ENCODE measurements at places on chromosomes 1 and 21.

DNA sequence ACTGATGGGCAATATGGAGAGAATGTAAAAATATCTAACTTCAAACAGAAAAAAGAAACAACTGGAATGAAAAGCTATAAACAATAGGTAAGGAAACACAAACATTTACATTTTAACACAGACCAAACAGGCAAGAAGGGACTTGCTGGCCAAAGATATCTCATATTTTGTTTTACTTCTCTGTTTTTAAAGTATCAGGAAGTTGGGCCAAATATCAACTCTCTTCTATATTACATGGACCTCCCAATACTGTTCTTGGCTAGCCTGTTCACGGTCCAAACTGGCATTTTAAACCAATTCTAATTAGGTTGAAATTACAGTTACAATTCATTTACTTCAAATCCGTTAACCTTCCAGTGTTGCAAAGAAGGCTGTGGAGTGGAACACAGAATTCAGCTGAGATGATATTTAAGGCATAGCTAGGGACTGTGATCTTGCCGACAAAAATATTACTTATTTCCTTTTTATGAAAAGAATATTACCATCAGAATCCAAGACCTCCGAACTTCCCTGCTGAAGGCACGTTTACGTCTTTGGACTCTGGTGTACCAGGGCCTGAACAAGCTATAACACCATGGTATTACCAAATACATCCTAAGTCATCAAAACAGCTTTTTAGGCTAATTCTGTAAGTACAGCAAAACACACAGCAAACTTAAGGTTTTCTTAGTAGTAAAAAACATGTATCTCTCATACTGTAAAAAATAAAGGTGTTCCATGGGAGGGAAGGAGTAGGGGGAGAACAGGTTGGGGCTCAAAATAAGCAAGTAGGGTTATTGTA, 165.4 kb downstream of the RUNX1 start:
- DNase-seq: no peak

- no peak for DNase-seq
Measured at GRCh38 chr1:202710070-202711045, at the start of gene SYT2. Gene SYT2 (minus strand): TSS chr1:202710454. CDS start chr1:202605772, 104,682 bp downstream.

- no peak for DNase-seq
Measured at GRCh38 chr1:116334015-116334547, 39.0 kb upstream of the ATP1A1 start.

DNA sequence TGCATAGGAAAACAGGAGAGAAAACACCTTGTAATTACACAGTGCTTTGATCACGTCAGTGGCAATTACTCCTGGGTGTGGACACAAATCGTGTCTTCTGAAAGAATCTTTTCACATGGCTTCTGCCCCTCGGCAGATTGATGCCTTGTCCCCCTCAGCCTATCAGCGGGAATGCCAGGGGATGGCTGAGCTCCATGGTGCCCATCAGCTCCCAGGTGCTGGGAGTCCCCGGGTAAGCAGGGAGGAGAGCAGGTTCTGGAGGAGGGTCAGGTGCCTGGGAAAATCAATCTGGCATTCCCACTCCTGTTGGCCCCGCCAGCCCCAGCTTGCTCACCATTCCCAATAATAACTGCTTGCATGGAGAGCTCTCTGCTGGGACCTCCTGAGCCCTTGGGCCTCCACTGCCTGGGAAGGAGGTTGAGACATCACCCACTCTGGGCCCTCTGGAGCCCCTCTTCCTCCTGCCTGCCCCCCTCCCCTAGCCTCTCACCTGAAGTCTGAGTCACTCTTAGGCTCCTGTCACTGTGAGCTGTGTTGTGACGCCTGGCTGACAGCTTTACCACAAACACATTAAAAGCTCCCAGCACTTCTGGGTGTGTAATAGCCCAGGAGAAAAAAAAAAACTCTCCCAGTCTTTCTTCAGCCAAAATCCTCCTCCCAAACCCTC, 4.9 kb downstream of the CAMK2N1 start:
- no peak for DNase-seq

DNA sequence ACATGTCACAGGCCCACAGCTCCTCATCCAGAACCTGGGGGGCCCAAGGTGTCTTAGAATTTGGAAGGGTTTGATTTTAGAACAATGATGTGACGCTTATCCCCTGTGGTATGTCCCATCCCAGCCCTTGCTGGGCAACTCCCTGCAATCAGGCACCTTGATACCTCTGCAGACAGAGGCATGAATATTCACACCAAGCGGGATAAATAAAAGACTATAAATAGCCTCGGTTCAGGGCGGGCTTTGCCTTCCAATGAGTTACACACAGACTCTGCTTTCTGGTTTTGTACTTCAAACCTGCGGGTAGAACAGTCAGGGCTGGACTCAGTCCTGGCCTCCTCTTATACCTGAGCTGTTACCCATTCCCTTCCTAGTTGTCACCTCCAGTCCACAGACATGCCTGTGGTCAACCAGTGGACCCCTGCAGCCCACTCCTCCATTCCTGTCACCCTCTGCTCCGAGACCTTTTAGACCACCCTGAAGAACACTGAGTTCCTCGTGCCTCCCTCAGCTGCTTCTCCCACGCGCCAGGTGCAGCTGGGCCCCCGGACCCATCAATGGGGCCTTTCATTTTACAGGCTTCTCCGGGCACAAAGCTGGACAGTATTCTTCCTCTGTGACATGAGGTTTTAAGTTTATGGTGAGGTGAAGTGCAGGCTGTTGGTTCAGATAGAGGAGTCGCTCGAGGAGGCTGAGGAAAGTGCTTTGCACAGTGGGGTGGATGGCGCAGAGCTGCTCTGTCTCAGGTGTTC, 120.1 kb upstream of the TNR start:
- DNase-seq: no peak

- no peak for DNase-seq
Measured at GRCh38 chr1:23431431-23431830, 6.9 kb upstream of the TCEA3 start.

DNA sequence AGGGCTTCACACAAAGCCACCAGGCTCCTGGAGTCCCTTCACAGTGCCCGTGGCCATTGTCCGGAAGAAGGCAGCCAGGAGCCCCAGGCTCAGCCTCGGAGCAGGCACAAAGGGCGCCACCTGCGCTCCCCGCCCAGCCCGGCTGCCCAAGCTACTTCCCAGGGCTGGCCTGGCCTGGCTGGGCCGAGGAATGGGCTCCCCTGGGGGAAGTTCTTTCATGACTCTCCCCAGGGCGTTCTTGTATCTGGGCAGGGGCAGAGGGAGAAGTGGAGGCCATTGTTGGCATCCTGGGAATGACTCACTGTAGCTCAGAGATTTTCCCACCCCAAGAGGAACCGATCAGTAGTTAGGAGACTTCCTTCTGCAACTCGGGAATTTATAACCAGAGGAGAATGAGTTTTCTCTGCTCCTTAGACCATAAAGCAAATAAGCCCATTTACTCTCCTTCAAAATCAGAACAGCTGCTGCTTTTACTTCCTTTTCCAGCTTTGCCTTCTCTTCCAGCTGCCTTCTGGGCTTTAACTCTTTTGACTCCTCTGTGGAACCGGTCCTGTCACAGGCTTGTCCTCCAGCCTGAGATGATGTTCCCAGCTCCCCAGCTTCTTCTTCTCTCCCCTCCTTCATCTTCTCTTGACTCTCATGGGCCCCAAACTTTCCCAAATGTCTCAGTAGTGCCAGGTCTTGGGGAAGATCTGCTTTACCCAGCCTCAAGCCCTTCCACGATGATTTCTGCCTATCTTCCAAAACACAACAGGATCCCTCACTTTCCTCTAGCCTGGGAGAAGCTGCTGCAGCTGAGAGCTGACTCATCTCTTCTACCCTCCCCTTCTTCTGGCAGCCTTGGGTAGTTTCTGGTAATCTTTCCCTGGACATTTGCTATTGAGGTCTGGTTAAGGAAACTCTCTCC, 118.7 kb upstream of the CD34 start:
- no peak for DNase-seq

DNA sequence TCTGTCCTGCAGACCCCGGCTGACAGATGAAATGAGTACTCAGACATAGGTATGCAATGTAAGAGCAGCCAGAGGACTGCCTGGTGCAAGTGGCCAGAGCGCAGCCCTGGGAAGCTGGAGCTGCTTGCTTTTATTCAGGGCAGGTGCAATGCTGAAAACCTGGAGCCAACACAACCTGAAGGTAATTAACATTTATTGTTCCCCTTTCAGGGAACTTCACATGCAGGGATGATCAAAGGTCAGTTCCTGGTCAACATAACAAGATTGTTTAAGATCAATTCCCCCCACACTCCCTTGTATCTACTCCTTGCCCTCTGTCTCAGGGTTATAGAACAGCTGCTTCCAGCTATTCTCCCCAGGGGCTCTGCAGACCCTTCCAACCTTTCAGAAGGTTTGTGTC, 48.7 kb upstream of the PRELP start:
- no peak for DNase-seq

DNA sequence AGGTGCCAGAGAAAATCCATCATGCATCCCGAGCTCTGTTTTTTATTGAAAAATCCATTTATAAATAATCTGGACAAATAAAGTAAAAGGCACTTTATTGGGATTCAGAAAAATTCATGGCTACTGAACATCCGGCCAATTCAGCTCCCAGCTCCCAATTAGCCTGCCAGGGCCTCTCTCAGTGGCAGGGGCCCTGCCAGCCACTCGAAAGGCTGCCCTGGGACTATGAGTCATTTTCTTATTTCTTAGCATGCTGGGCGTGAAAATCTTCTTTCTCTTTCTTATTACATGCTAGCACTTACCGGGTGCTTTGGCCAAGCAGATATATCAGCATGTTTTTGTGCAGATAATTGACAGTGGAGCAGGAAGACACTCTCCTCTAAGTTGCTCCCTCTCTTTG, 283.3 kb downstream of the CAMTA1 start:
- DNase-seq: no peak

GRCh38 chr21:39137248-39138178, 45.7 kb downstream of the PSMG1 start:
- no peak for DNase-seq

DNA sequence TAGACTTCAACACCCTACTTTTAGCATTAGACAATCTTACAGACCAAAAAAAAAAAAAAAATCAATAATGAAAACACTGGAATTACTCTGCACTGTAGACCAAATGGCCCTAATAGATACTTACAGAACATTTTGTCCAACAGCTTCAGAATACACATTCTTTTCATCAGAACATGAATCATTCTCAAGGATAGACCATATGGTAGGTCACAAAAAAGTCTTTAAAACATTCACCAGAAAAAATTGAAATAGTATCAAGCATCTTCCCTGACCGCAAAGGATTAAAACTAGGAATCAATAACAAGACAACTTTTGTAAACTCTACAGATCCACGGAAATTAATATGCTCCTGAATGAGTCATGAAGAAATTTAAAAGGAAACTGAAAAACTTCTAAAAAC, 22.5 kb downstream of the ZNF670 start:
- no peak for DNase-seq

- DNase-seq: no peak
Measured at GRCh38 chr1:218424502-218424901, 79.4 kb downstream of the TGFB2 start.

- peak; percentile 27 for DNase-seq
Measured at GRCh38 chr1:67532452-67533216, 102.4 kb upstream of the SERBP1 start.

DNA sequence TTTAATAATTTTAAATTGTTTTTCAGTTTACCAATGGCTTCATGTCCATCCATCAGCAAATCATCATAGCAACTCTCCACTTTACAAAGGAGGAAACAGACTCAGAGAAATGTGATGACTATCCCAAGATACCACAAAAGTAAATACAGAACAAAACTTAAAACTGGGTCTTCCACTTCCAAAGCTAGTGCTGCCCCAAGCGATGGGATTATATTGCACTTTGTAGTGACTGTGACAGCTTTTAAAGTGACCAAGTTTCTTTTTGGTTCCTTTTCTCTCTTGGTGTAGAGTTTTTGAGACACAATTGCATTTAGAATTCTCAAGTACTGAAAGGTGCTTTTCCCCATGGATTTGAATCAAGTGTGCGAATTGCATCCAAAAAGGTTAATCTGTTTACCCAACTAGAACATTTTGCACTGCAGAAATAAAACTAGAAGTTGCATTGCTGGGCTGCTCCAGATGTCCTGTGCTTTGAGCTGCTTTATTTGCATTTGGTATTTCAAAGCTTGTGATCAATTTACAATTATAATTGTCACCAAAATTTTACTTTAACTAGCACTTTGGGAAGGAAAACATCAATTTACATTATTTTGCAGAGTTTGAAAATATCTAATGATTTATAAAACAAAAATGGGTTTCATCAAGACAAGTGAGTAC, 320.2 kb downstream of the PDE4B start:
- no peak for DNase-seq

- DNase-seq: no peak
Measured at GRCh38 chr1:203278082-203278884, 27.0 kb upstream of the BTG2 start.

DNA sequence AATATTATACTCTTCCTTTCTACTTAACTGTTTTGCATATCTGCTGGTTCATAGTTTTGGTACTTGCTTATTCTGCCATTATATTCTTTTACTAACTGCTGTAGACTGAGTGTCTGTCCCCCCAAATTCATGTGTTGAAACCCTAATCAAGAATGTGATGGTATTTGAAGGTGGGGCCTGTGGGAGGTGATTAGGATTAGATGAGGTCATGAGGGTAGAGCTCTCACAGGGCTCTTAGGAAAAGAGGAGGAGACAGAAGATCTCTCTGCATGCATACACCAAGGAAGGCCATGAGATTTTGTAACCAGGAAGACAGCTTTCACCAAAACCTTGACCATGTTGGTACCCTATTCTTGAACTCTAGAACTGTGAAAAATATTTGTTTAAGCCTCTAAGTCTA, 354.1 kb upstream of the B3GALT2 start:
- DNase-seq: no peak

DNA sequence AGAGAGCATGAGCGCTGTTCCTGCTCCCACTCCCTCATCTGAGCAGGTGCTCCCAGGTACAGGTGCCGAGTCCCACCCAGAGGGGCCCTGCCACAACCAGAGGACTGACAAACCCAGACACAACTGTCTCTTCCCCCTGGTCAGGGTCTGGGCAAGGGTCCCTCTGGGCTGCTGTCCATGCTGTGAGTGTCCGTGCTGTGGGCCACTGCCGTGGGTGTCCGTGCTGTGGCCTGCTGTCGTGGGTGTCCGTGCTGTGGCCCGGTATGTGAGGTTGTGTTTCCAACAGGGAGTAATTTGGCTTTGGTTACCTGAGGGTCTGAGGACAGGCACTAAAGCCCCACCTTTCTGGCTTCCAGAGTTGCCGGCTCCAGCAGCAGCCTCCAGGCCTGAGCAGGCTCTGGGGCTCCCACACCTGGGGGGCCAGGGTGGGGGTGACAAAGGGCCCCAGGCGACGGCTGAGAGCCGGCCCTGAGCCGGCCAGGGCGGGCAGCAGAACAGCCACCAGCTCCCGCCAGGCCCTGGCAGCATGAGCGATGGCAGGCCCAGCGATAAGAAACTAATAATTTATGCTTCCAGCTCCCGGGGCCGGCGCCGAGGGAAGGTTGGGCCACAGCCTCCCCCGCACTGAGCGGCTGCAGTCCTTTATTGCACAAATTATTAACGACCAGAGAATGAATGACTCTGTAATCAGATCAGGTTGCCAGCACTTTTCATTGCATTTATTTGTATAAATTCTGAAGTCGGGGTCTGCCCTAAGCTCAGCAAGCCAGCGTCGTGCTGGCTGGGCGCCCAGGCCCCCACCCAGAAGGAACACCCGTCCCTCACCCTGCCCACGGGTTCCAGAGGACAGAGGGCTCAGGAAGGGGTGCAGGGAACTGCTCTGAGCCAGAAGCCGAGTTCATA, 7.3 kb upstream of the SAMD11 start:
- no peak for DNase-seq

Data from 8988T (cell line).